ENCODE measurements at places on chromosomes 1 and 21.

DNA sequence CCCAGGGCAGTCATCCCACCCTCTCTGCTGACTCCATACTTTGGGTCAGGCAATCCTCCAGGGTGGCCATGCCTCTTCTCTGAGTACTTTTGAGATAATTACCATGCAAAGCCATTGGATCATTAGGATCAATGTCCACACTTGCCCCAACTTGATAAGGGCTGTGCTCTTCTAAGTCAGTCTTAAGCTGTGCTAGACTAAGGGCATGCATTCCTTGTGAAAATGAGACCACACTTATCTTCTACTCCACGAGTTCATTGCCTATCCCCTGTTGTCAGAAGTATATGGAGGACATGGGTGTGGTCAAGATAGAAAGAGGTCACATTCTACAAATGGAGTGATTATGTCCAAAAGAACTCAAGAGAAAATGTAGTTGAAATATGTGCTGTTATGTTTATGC, 18.9 kb upstream of the SSX2IP start:
- DNase-seq = no peak

GRCh38 chr1:153639280-153639679, 5.4 kb downstream of the CHTOP start:
- DNase-seq = no peak

GRCh38 chr1:232558954-232559353, 71.0 kb downstream of the SIPA1L2 start:
- no peak for DNase-seq

DNA sequence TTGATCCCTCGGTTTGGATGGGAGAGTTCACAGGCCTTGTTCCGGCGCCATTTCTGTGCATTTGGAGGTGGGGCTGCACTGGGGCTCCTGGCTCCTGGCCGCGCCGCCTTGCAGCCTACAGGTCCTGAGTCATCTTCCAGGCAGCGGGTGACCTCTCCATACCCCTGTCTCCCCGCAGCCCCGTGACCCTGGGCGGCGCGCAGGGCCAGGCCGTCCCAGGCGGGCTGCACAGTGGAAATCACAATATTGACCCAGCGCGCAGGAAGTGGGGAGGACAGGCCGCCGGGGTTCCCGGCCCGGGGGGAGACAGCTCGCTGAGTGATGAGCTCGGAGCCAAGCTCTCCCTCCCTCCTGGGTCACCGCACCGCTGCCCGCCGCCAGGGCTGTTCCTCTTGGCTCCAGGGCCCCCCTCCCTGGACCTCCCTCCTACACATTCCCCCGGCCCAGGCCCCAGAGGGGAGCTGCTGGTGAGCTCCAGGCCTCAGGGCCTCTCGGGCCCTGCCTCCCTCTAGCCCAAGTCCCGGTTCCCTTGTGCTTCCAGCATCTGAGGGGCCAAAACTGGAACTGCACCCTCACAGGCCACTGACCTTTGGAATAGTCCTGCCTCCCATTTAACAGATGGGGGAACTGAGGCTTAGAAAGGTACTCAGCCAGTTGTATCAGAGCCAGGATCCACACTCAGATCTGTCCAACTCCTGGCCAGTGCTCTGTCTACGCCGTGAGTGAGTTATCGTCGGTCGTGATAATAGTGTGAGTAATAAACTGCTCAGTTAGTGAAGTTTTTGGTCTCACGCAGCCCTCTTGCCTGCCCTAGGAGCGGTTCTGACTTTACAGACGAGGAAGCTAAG, 142.9 kb upstream of the WNT4 start:
- no peak for DNase-seq

DNA sequence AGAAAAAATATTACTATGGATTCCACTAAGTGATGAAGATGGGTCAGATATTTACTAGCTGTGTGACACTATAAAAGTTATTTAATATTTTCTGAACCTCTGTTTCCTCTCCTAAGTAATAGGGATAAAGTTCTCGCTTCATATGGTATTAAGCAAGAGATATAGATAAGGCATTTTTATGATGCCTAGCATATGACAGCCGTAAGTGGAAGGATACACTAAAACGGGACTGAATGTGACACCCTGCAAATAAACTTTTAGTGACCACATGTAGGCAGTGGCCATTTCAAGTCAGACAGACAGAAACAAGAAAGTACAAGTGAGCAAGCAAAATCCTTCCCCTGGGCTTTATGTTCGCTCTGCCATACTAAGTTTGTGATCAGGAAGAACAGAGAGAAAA, 14.2 kb downstream of the GBP3 start:
- no peak for DNase-seq

DNA sequence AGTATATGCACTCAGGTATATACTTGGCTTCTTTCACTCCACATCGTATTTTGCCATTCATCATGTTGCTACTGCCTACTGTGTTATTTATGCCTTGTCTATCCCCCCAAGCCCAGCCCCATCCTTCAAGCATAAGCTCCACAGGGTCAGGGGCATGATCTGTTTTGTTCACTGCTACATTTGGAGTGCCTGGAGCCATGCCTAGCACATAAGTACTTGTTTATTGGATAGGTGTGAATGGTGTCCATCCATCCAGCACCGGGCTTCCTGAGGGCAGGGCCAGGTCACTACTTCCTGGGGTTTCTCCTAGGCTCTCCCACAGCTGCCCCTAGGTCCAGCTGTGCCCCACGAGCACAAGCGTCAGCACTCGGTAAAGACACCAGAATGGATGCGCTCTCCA, 289.0 kb upstream of the VAMP3 start:
- no peak for DNase-seq

DNA sequence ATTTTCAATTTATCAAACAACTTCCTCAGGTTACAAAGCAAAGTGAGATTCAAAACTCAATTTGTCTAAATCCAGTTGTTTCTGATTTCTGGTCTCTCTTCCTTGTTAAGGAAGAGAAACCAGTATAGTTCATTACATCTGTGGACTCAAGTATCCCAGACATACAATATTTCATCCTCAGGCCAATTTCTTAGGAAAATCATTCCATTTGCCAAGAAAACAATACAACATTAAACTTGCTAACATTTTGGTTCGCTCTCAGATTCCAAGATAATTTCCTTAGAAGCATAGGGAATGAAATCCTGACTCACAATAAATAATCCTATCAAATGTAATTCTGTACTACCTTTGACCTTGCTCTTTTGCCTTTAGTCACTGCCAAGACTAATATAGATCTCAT, 11.2 kb upstream of the TTLL7 start:
- DNase-seq = no peak

DNA sequence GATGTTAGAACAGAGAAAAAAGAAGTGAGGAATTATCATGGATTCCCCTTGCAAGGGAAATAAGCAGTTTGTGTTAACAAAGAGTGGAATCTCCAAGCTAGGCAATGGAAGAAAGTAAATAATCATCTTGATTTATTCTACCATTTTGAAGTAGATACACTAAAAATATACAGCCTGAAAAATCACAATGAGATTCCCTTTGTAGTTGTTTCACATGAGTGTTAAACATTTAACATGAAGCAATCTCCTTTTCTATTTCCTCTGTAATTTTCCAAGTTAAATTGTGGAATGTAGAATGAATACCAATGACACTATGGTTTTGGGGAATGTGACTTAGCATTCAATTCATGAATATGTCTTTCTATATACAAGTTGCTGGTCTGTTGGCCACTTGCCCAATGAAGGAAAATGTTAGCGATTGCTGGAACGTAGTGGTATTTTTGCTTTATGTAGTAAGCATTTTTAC, 5.7 kb downstream of the TGFB2 start:
- no peak for DNase-seq

GRCh38 chr1:15843826-15844572, 3.5 kb upstream of the SPEN start:
- DNase-seq = no peak

- DNase-seq = peak; percentile 74
Observed at GRCh38 chr1:39799770-39800470, 11.3 kb upstream of the BMP8B start.

DNA sequence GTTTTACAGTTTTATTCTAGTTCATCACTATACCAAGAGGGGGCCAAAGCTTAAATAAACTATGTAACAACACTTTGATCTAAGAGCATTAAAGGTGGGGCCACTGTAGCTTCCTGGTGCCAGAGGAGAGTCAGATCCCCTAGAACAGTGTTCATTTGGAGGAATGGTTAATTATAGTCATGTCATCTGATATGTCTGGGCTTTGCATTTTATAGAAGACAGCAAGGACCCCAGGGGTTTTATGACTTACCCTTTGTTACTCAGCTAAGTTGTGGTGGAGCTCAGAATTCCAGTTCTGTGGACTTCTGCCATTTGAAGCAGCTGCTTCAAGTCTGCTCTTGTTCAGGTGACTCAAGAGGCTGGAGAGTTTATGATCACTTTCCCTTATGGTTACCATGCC, 16.7 kb downstream of the KDM4A start:
- DNase-seq = no peak

- DNase-seq = no peak
Observed at GRCh38 chr1:152886085-152886484, 8.0 kb downstream of the SMCP start.

DNA sequence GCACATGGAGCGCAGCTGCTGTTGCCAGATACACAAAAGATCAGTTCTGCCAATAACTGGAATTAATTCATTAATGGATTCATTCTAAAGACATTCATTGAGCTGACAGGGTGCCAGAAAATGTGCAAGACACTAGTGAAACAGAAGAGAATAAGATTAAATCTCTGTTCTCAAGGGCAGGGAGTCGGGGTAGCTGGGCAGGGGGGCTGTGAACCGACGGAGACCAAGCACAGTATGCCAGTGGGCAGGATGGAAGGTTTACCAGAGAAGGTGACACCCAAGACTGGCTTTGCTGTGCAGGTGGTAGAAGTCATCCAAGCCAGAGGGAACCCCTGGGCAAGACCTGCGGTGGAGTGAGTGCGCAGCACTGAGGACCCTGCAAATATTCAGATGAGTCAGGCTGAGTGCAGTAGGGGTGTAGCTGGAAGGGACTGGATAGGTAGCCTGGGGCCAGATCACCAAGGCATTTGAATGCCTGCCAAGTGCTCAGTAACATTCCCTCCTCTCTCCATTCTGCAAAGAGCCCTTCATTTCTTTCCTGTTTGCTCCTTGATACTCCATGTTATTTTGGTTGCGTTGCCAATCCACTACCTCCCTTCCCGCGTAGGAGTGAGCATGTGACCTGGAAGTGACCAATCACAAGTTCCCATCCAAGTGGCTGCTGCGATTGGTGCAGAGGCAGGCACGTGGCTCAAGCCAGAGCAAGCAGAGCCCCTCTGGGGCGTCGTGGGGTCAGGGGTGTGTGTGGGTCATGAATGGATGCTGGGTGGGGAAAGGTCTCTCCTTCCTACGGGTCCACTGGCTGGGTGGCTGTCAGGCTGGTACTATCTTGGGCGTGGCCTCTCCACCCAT, 413.1 kb downstream of the PTPRU start:
- DNase-seq = no peak

- no peak for DNase-seq
Observed at GRCh38 chr21:43957128-43957571, 55.0 kb upstream of the TRAPPC10 start.

DNA sequence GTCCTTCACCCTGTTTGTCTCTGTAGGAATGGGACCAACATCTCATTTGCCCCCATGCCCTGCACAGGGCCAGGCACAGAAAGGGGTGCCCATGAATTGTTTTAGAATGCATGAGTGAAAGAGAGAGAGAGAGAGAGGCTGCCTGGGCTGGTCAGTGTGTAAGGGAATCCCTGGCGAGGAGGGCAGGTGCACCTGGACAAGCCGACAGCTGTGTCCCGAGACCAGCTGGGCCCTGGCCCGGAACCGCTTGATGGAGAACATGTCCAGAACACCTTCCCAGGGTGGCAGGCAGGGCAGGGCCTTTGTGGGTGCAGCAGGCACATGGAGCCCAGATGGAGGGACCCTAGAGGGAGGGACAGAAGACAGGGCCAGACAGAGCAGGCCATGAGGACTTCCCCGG, 22.7 kb downstream of the SPOCD1 start:
- DNase-seq = no peak

DNA sequence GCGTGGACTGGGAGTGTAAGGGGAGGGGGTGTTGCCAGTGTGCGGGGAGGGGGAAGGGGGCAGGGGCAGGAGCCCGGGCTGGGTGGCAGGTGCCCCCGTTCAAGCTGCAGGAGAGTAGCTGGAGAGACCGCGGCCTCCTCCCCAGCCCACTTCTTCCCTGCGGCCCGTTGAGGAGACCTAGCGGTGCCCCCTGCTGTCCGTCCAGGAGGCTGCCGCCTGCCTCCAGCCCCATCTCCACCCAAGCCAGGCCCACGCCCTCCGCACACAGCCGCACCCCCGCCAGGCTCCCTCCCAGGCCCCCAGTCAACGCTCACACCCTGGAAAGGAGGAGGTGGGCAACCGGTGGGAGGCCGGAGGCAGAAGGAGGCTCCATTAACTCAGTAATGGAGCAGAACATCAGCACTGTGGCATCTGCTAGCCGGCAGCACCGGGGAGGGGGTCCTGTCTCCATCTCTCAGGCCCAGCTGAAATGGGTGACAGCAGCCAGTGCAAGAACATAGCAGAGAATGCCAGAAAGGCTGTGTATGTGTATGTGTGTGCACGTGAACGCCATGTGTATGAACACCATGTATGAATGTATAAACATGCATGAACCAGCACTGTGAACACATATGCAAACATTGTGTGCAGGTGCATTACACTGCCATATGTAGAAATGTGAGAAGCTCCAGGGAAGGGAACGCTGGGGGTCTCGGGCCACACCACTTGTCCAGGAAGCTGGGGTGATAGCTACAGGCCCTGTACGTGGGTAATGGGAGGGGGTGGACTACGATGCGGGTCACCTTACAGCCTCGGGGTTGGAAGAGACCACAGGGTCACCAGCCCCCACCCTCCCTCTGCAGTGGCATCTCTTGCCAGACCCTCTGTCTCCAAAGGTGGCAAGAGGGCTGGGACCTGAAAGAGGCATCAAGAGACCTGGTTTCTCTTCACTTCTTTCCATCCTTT, 84.6 kb downstream of the SYT2 start:
- peak; percentile 37 for DNase-seq

- no peak for DNase-seq
Observed at GRCh38 chr1:21311016-21311415, 20.8 kb upstream of the ECE1 start.

- DNase-seq = no peak
Observed at GRCh38 chr1:26607186-26607585, 77.6 kb downstream of the RPS6KA1 start.

DNA sequence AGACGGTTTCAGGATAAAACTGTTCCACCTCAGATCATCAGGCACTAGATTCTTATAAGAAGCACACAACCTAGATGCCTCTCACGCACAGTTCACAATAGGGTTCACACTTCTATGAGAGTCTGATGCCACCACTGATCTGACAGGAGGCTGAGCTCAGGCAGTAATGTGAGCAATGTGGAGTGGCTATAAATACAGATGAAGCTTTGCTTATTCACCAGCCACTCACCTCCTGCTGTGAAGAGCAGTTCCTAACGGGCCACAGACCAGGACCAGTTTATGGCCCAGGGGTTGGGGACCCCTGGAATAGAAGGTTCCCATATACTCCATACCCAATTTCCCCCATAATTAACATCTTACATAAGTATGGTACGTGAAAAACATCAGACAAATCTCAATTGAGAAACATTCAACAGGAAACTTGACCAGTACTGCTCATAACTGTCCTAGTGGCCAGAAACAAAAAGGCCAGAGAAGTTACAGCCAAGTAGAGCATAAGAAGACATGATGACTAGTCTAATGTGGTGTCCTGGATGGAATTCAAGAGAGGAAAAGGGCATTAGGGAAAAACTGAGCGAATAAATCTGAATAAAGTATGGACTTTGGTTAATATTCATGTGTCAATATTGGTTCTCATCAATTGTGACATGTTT, 24.7 kb upstream of the IGSF5 start:
- DNase-seq = no peak

Data from activated CD4-positive, alpha-beta T cell treated with anti-CD3 and anti-CD28 coated beads for 4 hours (primary cell).